ENCODE measurements at places on chromosomes 11 and 22.

- no peak for DNase-seq
Observed at GRCh38 chr11:83449338-83449913, 163.3 kb upstream of the CCDC90B start.

DNA sequence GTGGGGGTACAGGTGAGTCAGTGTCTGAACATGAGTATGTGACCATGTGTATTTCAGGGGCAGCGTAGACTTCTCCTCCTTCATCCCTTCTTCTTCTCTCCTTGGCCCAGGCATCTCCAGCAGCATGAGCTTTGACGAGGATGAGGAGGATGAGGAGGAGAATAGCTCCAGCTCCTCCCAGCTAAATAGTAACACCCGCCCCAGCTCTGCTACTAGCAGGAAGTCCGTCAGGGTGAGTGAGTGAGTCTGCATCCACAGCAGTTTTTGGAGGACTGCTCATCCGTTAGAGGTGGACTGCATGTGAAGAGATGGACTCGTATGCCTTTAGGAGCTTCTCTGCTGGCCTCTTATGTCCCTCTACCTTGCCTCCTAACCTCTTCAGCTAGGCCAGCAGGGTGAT is 15.6 kb downstream of the TUB start:
- no peak for DNase-seq

DNA sequence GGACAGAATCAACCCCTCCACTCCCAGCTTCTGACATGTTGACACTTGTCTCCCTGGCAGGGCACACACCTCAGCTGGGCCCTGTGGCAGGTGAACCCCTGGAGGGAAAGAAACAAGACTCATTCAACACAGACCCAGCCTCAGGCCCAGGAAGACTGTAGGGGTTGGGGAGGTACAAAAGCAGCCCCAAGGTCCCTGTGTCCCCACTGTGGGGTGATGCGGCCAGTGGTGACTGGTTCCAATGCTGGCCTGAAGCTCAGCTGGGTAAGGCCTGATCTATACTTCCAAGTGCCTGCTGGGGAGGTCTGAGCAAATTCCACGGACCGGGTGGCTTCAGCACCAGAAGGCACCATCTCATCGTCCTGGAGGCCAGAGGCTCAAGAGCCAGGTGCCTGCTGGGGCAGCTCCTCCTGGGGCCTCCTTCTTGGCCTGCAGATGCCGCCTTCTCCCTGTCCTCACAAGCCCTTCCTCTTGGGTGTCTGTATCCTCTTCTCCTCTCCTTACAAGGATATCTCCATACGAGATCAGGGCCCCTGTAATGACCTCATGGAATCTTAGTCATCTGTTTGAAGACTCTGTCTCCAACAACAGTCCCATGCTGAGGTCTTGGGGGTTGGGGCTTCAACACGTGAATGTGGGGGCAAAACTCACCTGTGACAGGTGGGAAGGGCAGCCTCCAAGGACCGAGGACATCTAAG is 1492.1 kb downstream of the BRD1 start:
- DNase-seq = no peak

DNA sequence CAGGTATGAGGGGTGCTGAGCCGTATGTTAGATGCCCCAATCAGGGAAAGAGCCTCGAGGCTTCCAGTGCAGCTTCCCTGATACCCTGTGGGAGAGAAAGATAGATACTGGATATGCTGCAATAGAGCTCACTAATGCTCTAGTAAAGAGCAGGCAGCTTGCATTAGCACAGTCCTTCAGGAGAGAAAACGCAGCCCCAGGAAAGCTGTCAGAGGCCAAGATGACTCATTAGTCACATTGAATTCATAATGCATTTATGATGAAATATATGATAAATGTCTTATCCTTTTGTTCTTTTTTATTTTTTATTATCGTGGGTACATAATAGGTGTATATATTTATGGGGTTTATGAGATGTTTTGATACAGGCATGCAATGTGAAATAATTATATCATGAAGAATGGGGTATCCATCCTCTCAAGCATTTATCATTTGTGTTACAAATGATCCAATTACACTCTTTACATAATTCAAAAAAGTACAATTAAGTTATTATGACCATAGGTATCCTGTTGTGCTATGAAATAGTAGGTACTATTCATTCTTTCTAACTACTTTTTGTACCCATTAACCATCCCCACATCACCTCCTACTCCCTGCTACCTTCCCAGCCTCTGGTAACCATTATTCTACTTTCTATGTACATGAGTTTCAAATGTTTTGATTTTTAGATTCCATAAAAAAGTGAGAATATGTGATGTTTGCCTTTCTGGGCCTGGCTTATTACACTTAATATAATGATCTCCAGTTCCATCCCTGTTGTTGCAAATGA is 94.5 kb upstream of the TOP3B start:
- no peak for DNase-seq

DNA sequence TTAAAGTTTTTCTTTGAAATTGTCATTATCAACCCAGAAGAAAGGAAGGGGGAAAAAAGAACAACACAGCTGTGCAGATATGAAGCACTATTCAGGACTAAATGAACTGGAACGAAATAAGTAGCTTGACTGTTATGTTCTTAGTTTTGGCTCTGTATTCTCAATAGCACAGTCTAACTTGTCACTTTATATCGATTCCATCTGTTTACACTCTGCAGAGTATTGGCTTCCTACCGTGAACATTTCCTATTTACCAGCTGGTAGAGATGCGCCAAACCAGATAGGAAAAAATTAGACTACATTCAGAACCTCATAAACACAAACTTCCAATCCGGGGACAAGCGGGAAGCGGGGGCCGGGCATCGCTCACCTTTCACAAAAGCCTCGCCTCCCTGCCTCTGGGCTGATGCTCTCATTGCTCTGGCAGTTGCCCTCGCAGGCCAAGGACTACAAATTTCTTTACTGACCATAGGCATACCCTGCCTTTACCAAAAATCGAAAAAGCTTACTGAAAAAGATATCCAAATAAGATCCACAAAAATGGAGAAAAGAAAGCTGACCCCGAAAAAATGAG is 66.2 kb downstream of the EFCAB6 start:
- no peak for DNase-seq

DNA sequence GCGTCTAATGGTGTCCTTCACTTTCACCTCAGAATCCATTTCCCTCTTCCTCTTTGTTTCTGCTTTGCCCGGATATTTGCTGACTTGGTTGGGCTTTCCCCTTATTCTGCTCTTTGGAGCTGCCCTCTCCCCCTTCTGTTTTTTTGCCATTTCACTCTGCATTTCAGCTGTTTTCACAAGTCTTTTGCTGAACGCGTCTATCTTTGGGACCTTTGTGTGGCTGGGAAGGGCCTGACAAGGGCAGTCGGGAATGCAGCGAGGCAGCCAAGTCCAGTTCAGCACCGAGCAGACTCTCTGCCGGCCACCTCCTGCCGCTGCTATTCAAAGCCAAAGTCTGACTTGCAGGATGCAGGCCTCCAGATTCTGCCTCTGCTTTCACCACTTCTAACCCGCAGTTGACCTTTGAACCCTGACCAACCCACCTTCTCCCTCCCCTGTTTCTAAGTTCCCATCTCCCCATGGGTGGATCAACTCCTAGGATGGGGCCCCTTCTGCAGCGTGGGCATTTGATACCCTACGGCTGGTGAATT is 38.2 kb downstream of the FEZ1 start:
- no peak for DNase-seq

- DNase-seq = no peak
Observed at GRCh38 chr11:47477753-47478152, 28.8 kb upstream of the RAPSN start.

- DNase-seq = no peak
Observed at GRCh38 chr11:99271527-99271926, 250.8 kb downstream of the CNTN5 start.

- DNase-seq = no peak
Observed at GRCh38 chr22:44449683-44450425, 48.2 kb downstream of the RTL6 start.

GRCh38 chr11:115112754-115113153 is 391.5 kb downstream of the CADM1 start:
- DNase-seq = no peak

DNA sequence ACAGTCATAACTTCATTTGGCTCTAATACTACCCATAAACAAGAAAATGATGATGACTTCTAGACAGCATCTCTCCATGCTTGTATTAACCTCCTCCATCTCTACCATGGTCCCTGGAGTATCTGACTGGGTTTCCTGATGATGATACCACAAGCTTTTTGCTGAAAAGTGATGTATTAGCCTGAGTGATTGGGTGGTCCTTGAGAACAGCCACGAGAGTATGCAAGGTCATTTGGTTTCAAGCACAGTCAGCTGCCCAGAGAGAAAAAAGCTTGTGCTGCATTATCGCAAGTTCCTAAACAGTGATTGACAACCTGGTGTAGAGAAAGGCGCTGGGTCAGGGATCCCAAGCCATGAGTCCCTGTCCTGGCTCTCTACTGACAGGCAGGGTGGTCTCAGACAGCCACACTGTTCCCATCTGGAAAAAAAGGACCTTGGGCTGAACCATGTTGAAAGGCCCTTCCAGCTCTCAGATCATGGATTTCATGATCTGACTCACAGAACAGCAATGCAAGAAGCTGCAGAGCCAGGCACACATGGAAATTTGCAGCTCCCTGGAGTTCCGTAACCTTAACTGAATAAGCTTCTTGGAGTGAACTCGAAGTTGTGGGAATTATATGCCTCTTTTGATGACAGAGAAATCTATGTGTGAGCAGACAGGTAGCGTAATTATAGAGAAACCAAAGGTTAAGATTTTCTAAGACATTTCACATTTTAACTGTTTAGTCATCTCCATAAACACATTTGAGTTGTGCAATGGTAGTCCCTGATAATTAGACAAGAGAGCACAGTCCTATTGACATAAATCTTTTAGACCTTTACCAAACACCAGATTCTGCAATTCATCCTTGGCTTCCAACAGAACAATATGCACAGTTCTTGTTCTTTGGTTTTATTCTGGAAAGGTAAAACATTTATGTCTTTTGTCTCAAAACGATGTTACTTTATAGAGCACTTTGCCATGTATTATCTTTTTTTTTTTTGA is 54.1 kb upstream of the UBASH3B start:
- DNase-seq = no peak
